Thymus (tissue), 14 donors: ENCODE measurements at places on chromosomes 2 and 18. TPM values are rescaled to one million over a fixed set of nuclear protein-coding genes. Genes with fewer than 3 reads are reported as not detected.

- H3K4me3 ChIP-seq = no peak overlapping the region
- no peaks in the 10 kb centered on the region for H3K27me3 ChIP-seq
- no peaks in the 10 kb centered on the region for H3K4me1 ChIP-seq
- no peak for DNase-seq
- no peaks in the 10 kb centered on the region for H3K36me3 ChIP-seq
Observed at GRCh38 chr2:50649626-50650402, 382.1 kb downstream of the NRXN1 start.

DNA sequence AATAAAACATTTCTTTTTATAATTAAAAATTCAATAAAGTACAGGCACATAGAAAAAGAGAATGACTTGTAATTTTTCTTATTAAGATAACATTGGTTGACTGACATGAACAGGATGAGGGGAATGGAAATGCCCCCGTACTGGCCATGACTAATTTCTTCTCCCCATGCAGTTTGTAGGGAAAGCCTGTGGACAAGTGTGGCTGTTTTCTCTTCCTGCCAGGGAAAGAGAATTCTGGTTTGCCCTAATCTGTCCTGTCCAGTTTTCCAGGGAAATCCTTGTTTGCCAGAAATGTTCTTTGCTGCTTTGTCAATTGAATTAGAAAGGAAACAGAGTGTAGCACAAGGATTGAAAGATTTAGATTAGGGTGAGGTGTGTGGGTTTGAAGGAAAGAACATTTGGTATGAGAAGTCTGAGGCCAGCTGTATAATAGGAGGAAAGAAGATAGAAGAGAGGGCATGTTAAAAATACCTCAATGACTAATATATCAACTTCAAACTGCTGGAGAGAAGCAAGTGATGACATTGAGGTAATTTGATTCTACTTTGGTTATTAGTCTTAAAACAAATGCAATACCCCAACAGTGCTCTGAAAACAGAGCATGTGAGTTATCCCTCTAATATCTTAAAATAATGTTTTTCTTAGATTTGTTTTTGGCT, 593.9 kb upstream of the ZNF804A start:
- no peak for DNase-seq
- H3K36me3 ChIP-seq = no peaks in the 10 kb centered on the region
- H3K4me1 ChIP-seq = no peaks in the 10 kb centered on the region

GRCh38 chr2:169222665-169223064, 139.7 kb downstream of the LRP2 start:
- no peak overlapping the region for H3K27ac ChIP-seq
- H3K36me3 ChIP-seq = no peaks in the 10 kb centered on the region
- H3K4me1 ChIP-seq = no peaks in the 10 kb centered on the region

The LIMS4 gene
- 0.32 TPM for polyA plus RNA-seq

The DQX1 gene
- polyA plus RNA-seq = 0.78 TPM

DNA sequence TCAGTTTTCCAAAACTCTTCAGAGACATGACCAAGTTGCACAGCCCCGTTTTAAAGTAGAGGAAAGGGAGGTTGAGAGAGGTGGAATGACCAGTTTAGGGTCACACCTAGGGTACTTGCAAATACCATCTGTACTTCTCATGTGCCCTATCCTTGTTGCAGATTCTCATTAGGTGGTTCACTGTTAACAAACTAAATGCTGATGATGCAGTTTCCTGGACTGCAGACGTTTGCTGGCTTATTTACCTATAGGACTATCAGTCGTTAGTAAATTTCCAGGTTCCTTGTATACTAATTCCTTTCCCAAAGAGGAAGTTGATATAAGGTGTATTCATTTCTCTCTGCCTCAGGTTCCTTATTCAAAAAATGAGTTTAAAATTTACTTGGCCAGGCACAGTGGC, 1.4 kb downstream of the FARP2 start:
- peaks cover 20% of the 10 kb centered on the region for H3K36me3 ChIP-seq
- H3K4me1 ChIP-seq = peaks cover 18% of the 10 kb centered on the region
- DNase-seq = no peak
- peaks cover 2% of the 10 kb centered on the region for H3K27me3 ChIP-seq
- no peak overlapping the region for H3K27ac ChIP-seq

DNA sequence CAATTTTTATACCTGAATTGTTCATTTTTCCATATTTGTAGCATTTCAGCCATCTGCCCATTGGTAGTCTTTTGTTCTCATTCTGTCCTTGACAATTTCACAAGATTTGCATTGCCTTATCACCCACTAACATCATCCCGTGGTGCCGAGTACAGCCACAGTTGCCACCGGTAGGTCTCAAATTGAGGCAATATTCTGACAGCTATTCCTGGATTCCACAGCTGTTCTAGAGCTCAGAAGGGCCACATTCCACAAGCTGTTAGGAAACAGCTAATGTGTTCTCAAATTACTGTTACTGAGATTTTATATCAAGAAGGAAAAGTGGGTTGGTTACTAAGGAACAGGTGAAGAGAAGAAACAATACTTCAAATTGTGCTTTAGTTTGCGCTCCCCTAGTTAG, 178.8 kb downstream of the RPRM start:
- H3K27ac ChIP-seq = no peak overlapping the region
- H3K4me3 ChIP-seq = no peak overlapping the region

DNA sequence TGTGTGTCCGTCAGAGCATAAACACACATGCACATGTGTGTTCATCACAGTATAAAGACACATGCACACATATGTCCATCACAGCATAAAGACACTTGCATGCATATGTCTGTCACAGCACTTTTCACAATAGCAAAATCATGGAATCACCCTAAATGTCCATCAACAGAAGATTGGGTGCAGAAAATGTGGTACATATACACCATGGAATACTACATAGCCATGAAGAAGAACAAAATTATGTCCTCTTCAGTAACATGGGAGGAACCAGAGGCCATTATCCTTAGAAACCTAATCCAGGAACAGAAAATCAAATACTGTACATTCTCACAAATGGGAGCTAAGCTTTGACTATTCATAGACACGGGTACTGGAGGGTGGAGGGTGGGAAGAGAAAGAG, 732.2 kb downstream of the GALR1 start:
- H3K4me1 ChIP-seq = no peaks in the 10 kb centered on the region
- no peaks in the 10 kb centered on the region for H3K27me3 ChIP-seq
- no peak overlapping the region for H3K4me3 ChIP-seq
- H3K36me3 ChIP-seq = no peaks in the 10 kb centered on the region
- H3K27ac ChIP-seq = no peak overlapping the region

- H3K27ac ChIP-seq = no peak overlapping the region
- DNase-seq = no peak
- no peaks in the 10 kb centered on the region for H3K27me3 ChIP-seq
- no peaks in the 10 kb centered on the region for H3K4me1 ChIP-seq
- no peaks in the 10 kb centered on the region for H3K36me3 ChIP-seq
Observed at GRCh38 chr2:6446938-6447608, 418.6 kb downstream of the CMPK2 start.

The SCN9A gene
- 1.2 TPM for polyA plus RNA-seq

DNA sequence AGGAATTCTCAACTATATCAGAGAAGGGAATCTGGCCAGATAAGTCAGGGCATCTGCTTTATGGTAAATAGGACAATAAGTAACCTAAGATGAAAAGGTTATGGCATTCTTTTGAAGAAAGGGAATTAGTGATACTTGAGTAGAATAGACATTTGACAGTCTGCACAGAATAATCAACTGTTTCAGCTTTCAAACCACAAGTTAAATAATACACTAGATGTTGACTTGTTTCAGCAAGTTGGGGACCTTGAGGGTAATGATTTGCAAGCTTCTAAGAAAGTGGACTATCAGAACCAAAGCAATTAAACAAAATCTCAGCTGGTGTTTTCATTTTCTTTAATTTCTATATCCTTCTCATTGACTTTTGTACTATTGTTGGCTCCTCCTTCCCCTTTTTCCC, 54.5 kb downstream of the SLC39A10 start:
- no peak overlapping the region for H3K27ac ChIP-seq
- DNase-seq = no peak
- no peaks in the 10 kb centered on the region for H3K4me1 ChIP-seq
- H3K36me3 ChIP-seq = peaks cover 6% of the 10 kb centered on the region

- no peak overlapping the region for H3K27ac ChIP-seq
- peak overlapping the region; percentile 39 for H3K4me3 ChIP-seq
- H3K36me3 ChIP-seq = no peaks in the 10 kb centered on the region
- peak; percentile 63 for DNase-seq
- H3K4me1 ChIP-seq = no peaks in the 10 kb centered on the region
Observed at GRCh38 chr2:204145263-204145751, 208.7 kb downstream of the ICOS start.

GRCh38 chr18:9712130-9712577, 4.1 kb downstream of the RAB31 start:
- peaks cover 17% of the 10 kb centered on the region for H3K4me1 ChIP-seq
- no peak overlapping the region for H3K27ac ChIP-seq
- H3K4me3 ChIP-seq = no peak overlapping the region
- H3K27me3 ChIP-seq = peaks cover 51% of the 10 kb centered on the region
- DNase-seq = no peak
- no peaks in the 10 kb centered on the region for H3K36me3 ChIP-seq

The LCT gene
- 0.09 TPM for polyA plus RNA-seq

The LDLRAD4 gene
- 46.9 TPM for polyA plus RNA-seq

GRCh38 chr18:37424507-37424906, 141.1 kb downstream of the CELF4 start:
- H3K27me3 ChIP-seq = no peaks in the 10 kb centered on the region
- no peaks in the 10 kb centered on the region for H3K36me3 ChIP-seq
- H3K4me1 ChIP-seq = peaks cover 54% of the 10 kb centered on the region

The G6PC2 gene
- polyA plus RNA-seq = 0.05 TPM

DNA sequence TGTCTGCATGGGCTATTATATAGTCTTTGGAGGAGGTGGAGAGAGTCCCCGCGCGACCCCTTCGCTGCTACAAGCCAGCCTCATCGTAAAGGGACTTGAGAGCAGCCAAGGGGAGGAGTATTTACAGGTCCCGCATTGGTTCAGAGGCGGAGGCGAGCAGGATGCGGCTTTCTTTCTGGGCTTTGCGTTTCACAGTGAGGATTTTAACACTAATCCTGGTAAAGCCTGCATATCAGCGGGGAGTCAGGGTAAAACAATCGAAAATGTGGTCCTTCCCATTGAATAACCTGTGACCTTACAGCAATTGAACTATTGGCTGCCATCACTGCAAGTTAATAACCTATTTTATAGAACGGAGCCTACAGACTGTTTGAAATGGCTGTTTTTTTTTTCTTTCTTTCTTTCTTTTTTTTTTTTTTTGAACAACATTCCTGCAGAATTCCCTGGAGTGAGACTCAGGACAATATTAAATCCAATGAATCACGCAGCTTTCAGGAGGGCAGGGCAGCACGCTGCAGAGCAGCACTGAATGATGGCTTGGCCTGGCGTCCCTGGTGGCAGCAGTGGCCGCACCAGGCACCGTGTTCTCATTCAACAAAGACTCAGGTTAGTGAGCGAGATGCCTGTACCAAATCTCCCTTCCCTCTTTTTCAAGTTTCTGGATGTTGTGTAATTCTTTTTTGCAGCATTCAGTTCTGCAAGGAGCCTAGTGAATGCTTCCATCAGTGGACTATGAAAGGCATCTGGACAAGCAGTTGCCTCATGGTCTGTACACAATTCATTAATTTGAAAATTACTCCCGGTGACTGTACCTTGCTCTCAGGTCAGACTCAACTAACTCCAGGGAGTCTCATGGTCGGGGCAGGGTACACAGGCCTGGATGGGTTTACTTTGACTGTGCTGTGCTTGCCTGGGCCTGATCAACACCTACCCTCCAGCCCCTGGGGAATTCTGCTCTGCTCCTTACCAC, 19.8 kb downstream of the SMIM21 start:
- no peaks in the 10 kb centered on the region for H3K36me3 ChIP-seq
- no peak for DNase-seq
- H3K27me3 ChIP-seq = no peaks in the 10 kb centered on the region
- H3K4me3 ChIP-seq = no peak overlapping the region
- H3K4me1 ChIP-seq = no peaks in the 10 kb centered on the region
- H3K27ac ChIP-seq = no peak overlapping the region

The DYNAP gene
- polyA plus RNA-seq = 0.14 TPM

The RGPD3 gene
- 1.8 TPM for polyA plus RNA-seq

GRCh38 chr2:128090575-128090944, 440 bp upstream of the UGGT1 start:
- peaks cover 10% of the 10 kb centered on the region for H3K36me3 ChIP-seq
- peaks cover 10% of the 10 kb centered on the region for H3K4me1 ChIP-seq
- no peaks in the 10 kb centered on the region for H3K27me3 ChIP-seq
- H3K27ac ChIP-seq = peak overlapping the region; percentile 83

DNA sequence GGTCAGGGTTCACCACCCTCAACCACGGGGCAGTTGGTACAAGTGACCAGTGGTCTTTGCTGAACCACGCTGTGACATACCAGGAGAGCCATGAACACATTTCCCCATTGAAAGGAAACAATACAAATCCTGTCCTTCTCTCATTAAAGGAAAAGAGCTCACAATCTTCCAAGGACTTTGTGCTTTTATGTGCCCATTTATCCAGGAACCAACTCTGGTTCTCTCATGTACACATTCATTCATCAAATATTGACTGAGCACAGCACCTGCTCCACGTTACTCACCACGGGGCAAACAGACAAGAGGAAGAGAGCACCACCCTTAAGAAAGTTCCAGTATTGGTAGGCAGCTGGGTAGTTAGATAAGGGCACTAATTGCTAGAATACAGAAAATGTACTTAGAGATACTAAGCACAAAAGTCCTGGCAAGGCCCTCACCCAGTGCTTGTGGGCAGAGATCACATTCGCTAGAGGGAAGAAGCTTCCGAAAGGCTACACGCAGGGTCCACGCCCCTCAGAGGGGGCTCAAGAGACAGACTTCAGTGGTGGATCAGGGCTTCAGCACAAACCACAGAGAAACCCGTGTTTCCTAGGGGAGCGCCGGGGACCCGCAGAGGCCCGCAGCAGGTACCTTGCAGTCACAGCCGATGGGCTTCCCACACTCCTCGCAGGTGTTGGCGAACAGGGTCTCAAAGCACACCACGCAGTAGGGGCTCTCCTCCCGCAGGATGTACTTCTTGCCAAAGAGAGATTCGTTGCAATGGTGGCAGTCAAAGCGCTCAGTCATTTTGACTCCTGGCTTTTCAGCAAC, 12.9 kb downstream of the FHL2 start:
- DNase-seq = no peak
- no peak overlapping the region for H3K4me3 ChIP-seq
- H3K36me3 ChIP-seq = peaks cover 20% of the 10 kb centered on the region
- no peaks in the 10 kb centered on the region for H3K4me1 ChIP-seq

The SERPINB11 gene
- polyA plus RNA-seq = 0.23 TPM

GRCh38 chr2:166314022-166314759, 61.6 kb downstream of the SCN9A start:
- no peak overlapping the region for H3K27ac ChIP-seq
- H3K4me1 ChIP-seq = no peaks in the 10 kb centered on the region
- H3K27me3 ChIP-seq = no peaks in the 10 kb centered on the region
- no peak for DNase-seq

The EML6 gene
- polyA plus RNA-seq = 3.4 TPM
